ENCODE measurements at places on chromosomes 12 and 14.

DNA sequence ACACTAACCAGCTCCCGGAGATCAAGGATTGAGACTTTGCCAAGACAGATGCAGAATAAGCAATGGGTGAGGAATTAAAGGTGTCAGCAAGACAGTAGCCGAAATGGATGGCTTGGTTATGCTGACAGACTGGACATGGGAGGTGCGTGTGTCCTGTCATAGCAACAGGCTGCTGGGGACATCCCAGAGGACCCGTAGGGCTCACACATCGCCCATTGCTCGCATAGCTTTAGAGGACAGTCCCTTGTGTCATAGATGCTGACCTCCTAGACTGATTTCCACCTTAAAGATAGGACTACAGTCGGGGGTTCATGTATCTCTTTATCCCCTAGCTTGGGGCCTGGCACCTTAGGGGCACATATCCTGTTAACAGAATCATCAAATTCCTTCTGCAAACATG, 324.5 kb downstream of the MED13L start:
- no peak for DNase-seq

DNA sequence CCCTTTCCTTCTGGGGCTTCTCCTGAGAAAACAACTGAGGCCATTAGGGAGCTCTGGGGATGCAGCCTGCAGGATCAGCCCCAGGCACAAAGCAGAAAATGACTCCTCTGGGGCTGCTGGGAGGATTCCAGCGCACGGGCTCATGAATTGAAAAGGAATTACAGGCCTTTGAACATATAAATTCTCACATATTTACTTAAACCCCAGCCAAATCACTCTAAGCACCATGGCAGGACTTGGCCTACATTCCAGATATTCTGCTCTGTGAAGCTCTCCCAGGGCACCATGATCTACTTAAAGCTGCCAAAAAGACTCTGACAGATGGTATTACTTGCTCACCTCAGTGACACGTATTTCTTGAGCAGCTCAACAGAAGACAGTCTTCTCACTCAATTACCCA, 87.2 kb downstream of the ZFC3H1 start:
- no peak for DNase-seq

DNA sequence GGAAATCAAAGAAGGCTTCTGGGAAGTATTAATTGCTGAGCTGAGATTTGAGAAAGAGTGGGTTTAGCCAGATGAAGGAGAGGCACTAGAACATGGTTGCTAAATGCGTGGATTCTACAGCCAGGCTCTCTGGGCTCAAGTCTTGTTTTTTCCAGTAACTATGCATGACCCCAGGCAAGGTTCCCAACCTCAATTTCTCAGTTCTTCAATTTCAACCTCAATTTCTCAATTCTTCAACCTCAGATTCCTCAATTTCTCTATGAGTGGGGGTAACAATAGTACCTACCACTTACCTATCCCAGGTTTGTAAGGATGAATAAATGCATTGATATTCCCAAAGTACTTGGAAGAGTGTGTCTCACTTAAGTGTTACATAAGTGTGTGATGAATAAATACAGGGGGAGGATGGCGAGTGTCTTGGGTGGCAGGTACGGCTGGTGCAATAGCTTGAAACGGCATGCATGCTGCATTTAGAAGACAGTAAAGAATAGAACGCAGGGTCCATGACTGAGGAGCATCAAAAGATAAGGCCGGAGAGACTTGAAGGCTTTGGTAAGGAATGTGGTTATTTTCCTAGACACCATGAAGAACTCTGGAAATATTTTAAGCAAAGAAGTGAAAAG, 149.1 kb upstream of the ATP2B1 start:
- no peak for DNase-seq

DNA sequence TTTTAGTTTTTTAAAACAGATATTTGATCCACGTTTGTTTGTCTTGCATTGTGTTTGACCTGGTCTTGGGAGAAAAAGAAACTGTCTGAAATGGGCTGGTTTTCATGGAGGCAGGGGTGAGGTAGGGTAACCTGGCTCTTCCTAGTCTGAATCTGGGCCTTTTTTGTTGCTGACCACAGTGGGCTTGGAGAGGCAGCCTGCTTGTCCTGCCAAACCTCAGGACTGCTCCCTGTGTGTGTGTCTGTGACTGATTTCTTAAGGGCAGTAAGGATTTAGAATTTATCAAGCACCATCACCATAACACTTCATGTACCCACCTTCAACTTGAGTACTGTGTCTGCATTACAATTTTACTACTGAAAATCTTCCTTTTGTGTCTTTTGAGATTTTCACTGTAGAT, 28.5 kb downstream of the DAAM1 start:
- no peak for DNase-seq

GRCh38 chr12:50325890-50326391, 42.6 kb upstream of the LIMA1 start:
- no peak for DNase-seq

GRCh38 chr12:115646210-115646609, 631.3 kb downstream of the MED13L start:
- no peak for DNase-seq

- DNase-seq, result no peak
These were observed 51.0 kb downstream of the MAGOHB start for GRCh38 chr12:10562306-10562933.

DNA sequence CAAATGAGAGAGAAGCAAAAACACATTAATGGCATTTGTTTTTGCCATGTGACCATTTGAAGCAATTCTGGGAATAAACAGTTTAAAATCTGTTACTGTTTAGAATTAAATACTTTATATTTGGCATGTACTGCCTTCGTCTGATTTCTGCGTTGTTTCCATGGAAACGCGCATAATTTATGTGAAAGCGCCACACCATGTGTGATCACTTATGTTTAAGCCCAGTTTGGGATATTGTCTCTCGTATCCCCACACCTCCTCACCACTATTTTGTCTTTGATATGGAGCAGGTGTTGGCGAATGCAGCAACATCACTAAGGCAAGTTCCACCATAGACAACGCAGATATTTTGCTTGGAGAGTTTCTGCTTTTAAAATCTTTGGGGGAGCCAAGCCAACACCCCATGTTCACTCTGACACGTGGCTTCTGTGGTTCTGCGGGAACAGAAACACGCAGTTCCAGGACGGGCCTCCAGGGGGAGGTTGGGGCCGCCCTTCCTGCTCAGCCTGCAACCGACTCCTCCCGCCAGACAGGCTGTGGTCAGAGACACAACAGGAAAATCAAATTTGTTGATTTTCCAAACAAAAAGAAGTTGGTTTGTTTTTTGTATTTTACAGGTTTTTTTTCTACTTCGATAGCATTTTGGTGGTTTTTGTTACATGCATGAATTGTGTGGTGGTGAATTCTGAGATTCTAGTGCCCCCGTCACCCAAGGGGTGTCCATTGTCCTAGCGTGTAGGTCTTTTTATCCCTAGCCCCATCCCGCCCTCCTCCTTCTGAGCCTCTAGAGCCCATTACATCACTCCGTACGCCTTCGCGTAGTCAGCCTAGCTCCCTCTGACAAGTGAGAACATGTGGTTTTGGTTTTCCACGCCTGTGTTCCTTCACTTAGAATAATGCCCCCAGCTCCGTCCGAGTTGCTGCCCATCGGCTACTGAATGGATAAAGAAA, 101.9 kb upstream of the SFSWAP start:
- peak; percentile 29 for DNase-seq

GRCh38 chr12:31664038-31664437, 4.5 kb downstream of the ETFBKMT start:
- no peak for DNase-seq

- no peak for DNase-seq
These were observed 96.7 kb downstream of the SLC25A47 start for GRCh38 chr14:100419856-100420255.

GRCh38 chr14:31479027-31479426, 8.8 kb downstream of the GPR33 start:
- no peak for DNase-seq

DNA sequence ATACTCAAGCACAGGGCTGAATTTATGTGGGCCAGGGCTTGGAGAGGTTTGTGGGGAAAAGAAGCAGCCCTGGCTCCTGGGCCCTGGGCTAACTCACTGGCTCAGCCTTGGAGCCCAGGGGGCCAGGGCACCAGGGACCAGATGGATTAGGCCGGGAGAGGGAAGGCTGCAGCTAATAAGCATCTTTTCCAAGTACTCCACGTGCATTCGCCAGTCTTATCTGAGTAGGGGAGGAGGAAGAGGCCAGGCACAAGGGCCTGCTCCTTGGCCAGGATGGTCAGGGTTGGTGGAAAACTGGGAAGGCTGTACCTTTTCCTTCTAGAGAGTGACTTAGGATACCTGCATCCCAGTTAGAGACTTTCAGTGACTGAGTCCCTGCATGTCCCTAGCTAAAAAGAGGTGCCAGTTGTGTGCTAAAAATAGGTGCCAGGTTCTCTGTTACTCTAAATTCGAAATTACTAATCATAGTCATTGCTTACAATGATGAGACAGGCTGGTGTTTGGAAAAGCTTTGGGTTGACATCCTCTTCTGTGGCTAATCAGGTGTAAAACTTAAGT, 1.3 kb downstream of the GLRX5 start:
- DNase-seq, result no peak

GRCh38 chr12:74170645-74171477, 366.8 kb upstream of the ATXN7L3B start:
- DNase-seq, result no peak

DNA sequence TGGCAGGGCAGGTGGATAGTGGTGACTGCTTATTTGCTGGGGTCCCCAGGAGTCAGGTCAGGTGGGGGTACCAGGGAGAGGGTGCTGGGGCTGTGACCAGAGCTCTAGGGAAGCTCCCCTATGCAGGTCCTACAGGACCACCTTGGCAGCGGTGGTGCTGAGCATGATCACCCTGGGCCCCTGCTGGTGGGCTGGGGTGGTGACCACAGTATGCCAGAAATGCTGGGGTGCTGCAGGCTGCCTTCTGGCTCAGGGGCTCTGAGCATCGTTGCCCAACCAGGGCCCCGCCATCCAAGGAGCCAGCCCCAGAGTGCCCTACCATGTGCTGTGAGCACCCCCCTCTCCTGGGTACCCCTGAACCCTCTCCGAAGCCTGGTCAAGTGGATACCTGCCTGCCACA, 17.5 kb upstream of the NUDT14 start:
- DNase-seq, result no peak

- DNase-seq, result no peak
These were observed 15.3 kb upstream of the SNAPC1 start for GRCh38 chr14:61746881-61747280.

GRCh38 chr14:63438065-63438757, 105.0 kb downstream of the PPP2R5E start:
- peak; percentile 0 for DNase-seq

GRCh38 chr12:14396071-14396470, 30.6 kb downstream of the ATF7IP start:
- no peak for DNase-seq

Data from stimulated activated CD4-positive, alpha-beta T cell treated with anti-CD3 and anti-CD28 coated beads, TNF-alpha, amount 100 ng/mL, for 1 hour (primary cell).